Calu3 (cell line): ENCODE measurements at places on chromosomes 4 and X.

- H3K4me1 ChIP-seq, result peaks cover 12% of the 10 kb centered on the region
- no peak for DNase-seq
- H3K36me3 ChIP-seq, result peaks cover 4% of the 10 kb centered on the region
These were observed 74.7 kb downstream of the CHRNA9 start for GRCh38 chr4:40409835-40410234.

DNA sequence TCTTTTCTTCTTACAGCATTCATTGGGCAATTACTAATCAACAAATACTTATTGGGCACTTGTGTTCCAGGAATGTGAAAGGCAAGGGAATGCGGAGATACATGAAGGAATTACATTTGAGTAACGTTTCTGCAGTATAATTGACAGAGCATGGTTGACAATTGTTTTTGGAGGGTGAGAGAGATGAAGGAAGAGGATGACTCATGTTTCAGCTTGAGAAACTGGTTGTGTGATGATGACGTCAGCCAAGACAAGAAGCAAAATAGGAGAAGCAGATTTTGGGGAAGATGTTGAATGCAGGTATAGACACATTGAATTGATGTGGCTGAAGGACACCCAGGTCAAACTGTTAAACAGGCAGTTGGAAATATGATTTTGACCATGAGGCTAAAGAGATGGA is 8.0 kb upstream of the CPEB2 start:
- peaks cover 10% of the 10 kb centered on the region for H3K4me1 ChIP-seq
- H3K27ac ChIP-seq, result peak overlapping the region; percentile 7
- DNase-seq, result peak; percentile 19
- H3K27me3 ChIP-seq, result no peaks in the 10 kb centered on the region
- H3K36me3 ChIP-seq, result no peaks in the 10 kb centered on the region
- no peak overlapping the region for H3K4me3 ChIP-seq

DNA sequence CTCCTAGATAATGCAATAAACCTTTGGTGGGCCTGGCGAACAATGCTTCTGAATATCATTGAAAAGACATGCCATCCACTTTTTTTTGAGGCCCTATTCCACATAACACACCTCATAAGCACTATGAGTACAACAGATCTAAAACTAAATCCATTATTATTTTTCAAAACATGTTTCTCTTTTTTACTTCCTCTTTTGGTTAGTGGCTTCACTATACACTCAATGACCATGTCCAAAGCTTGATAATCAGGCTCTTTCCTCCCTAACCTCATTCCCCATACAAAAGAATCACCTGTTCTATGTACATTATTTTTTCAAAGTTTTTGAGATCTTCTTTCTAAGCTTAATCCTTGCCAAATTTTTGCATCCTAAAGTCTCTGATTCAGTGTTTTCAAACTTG is 20.4 kb upstream of the NPY2R start:
- no peaks in the 10 kb centered on the region for H3K36me3 ChIP-seq
- no peak overlapping the region for H3K27ac ChIP-seq

DNA sequence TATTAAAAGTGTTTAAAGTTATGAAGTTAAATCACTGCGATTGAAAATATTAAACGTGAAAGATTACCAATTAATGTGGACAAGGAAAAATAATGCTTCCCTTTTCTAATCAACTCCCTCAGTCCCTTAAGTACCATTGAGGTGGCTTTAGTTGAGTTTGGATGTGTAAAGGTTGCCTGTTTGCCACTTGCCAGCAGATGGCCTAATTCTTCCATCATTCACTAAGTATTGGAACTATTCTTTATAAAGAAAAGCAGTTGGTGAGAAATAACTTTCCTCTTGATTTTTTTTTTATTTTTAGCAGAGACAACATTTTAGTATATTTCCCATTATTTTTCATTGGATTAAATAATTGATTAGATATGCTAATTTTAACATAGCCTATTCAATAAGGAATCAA is 295.9 kb upstream of the TACR3 start:
- no peak for DNase-seq
- H3K27me3 ChIP-seq, result no peaks in the 10 kb centered on the region
- no peaks in the 10 kb centered on the region for H3K4me1 ChIP-seq
- no peaks in the 10 kb centered on the region for H3K36me3 ChIP-seq

GRCh38 chrX:31679861-31680260 is 608.0 kb upstream of the FTHL17 start:
- no peak overlapping the region for H3K4me3 ChIP-seq
- H3K27ac ChIP-seq, result no peak overlapping the region
- H3K4me1 ChIP-seq, result no peaks in the 10 kb centered on the region
- no peaks in the 10 kb centered on the region for H3K36me3 ChIP-seq

- no peaks in the 10 kb centered on the region for H3K27me3 ChIP-seq
- no peak overlapping the region for H3K27ac ChIP-seq
- H3K4me3 ChIP-seq, result no peak overlapping the region
These were observed 21.9 kb downstream of the BMP3 start for GRCh38 chr4:81052119-81053068.

DNA sequence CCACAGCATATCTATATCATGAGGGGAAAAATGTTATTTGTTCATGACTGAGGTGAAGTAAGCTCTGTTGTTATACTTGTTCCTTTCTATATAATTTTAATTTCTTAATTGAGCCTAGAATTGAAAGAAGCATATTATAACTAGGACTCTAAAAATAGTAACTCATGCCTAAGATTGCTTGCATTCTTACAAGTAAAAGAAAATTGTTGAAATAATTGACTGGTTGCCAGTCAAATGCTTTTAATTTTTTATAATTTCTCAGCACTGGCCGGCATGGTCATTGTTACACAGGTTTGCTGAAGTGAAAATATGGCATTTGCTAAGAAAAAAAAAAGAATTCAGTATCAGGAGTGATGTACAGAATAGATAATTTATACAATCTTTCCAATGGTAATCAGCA is 104.8 kb downstream of the GASK1B start:
- no peak overlapping the region for H3K4me3 ChIP-seq
- no peaks in the 10 kb centered on the region for H3K4me1 ChIP-seq
- H3K36me3 ChIP-seq, result no peaks in the 10 kb centered on the region
- H3K27me3 ChIP-seq, result no peaks in the 10 kb centered on the region

DNA sequence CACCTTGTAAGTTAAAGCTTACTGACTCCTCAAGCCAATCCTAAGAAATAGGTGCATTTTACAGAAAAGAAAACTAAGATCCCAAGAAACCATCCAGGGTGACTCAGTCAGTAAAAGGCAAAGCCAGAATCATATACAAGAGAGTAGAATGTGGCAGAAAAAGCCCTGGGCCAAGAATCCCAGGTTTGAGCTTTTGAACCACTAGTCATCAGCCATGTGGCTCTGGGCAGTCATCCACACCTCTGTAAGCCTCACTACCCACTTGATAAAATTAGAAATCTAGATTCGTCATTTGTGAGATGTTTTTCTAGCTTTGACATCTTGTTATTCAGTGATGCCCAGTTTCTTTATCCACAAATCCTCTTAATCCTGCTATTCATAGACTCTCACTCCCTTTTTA is 122.2 kb upstream of the PDE5A start:
- H3K4me3 ChIP-seq, result no peak overlapping the region
- no peaks in the 10 kb centered on the region for H3K27me3 ChIP-seq
